ENCODE measurements at places on chromosomes 1 and 21. TPM values are rescaled to one million over a fixed set of nuclear protein-coding genes. Genes with fewer than 3 reads are reported as not detected.

DNA sequence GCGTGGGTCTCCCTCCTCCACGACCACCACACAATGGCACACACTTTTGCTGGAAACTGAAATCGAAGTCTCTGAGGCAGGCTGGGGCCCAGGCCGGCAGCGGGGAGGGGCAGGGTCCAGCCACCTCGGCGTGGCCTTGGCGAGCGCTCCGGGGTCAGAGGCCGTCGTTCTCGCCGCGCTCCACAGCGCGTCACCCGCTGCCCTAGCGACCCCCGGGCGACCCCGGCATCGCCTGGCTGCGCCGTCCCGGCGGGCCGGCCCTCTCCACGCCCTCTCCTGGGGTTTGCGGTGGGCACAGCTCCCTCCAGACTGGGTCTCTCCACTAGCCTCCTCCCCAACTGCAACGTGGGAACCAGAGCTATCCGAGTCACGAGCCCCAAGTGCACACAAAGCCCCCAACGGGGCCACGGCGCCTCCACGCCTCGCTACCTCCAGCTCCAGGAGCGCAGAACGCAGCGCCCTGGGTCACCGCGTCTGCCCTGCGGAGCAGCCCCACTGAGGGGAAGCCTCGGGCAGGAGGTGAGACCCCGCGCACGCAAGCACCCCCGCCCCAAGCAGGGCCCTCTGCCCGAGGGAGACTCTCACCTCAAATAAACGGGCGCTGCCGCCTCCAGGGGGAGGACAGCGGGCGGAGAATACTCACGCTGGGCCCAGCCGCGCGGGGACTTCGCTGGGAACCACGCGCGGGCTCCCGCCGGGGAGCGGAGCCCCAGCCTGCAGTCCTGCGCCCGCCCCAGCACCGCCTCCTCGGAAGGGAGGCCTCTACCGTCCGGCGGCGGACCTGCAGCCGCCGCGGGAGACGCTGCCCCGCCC, 134.0 kb upstream of the BARHL2 start:
- H3K4me1 ChIP-seq: no peaks in the 10 kb centered on the region
- H3K4me3 ChIP-seq: peak overlapping the region; percentile 81
- H3K27ac ChIP-seq: no peak overlapping the region
- no peaks in the 10 kb centered on the region for H3K27me3 ChIP-seq
- no peaks in the 10 kb centered on the region for H3K36me3 ChIP-seq

- H3K27me3 ChIP-seq: peaks cover 34% of the 10 kb centered on the region
- H3K4me1 ChIP-seq: 0 out of 2 replicates have a peak, but pooled peaks cover 5% of the 10 kb centered on the region
- H3K36me3 ChIP-seq: no peaks in the 10 kb centered on the region
- H3K4me3 ChIP-seq: no peak overlapping the region
- no peak overlapping the region for H3K27ac ChIP-seq
These were observed 101.3 kb downstream of the CRYAA start for GRCh38 chr21:43269957-43270705.

LEMD1 gene
- total RNA-seq: not detected

C1orf94 gene
- not detected for total RNA-seq

- H3K27ac ChIP-seq: no peak overlapping the region
- H3K27me3 ChIP-seq: peaks cover 31% of the 10 kb centered on the region
- no peaks in the 10 kb centered on the region for H3K36me3 ChIP-seq
These were observed 13.7 kb downstream of the RHEX start for GRCh38 chr1:206066479-206067171.

DNA sequence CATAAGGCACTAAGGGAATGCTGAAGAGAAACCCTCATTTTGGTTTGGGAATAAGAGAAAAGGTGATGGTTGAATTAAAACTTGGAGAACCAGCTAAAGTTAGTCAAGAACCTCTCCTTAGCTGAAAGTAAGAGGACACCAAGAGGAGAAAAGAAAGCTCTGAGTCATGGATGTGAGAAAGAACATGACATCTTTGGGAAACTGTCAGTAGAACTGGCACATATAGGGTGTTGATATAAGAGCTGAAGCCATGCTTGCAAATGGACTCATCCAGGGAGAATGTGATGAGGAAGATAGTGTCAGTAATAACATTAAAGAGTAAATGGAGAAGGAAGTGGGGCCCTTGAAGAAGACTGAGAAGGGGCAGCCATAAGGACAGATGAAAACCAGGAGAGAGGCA, 54.3 kb downstream of the LRRC8C start:
- H3K4me1 ChIP-seq: 0 out of 2 replicates have a peak, but pooled peaks cover 3% of the 10 kb centered on the region
- no peak overlapping the region for H3K27ac ChIP-seq
- H3K27me3 ChIP-seq: no peaks in the 10 kb centered on the region

CRYAA gene
- not detected for total RNA-seq

GRCh38 chr1:2946291-2946690, 75.0 kb upstream of the ACTRT2 start:
- H3K4me1 ChIP-seq: no peaks in the 10 kb centered on the region
- H3K4me3 ChIP-seq: no peak overlapping the region
- H3K27ac ChIP-seq: no peak overlapping the region

DNA sequence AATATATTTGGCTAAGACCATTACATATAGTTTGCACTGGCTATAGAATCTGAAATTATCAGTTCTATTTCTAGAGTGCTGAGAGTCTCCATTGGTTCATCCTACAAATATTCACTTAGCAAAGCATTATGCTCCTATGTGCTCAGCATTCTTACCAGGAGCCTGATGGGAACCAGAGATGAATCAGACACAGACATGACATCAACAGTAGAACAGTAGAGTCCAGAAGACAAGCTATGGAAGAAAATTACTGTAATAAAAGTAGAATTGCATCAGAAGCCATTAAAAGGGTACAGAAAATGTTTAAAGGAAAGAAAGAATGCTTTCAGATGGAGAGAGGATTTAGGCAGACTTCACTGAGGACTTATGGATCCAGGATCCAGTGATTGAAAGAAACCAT, 271.7 kb upstream of the SNX7 start:
- H3K27ac ChIP-seq: peak overlapping the region; percentile 76
- H3K4me3 ChIP-seq: no peak overlapping the region
- peak; percentile 87 for DNase-seq
- no peaks in the 10 kb centered on the region for H3K27me3 ChIP-seq

GRCh38 chr1:7777591-7777990, 6.5 kb downstream of the VAMP3 start:
- peaks cover 45% of the 10 kb centered on the region for H3K36me3 ChIP-seq
- H3K27ac ChIP-seq: no peak overlapping the region
- H3K4me3 ChIP-seq: no peak overlapping the region
- H3K27me3 ChIP-seq: no peaks in the 10 kb centered on the region
- no peak for DNase-seq

GRCh38 chr1:178503849-178504248, 7.1 kb upstream of the CLEC20A start:
- no peaks in the 10 kb centered on the region for H3K4me1 ChIP-seq
- H3K27me3 ChIP-seq: no peaks in the 10 kb centered on the region
- no peaks in the 10 kb centered on the region for H3K36me3 ChIP-seq
- H3K27ac ChIP-seq: no peak overlapping the region
- no peak for DNase-seq

GRCh38 chr1:152441756-152442155, 27.7 kb upstream of the CRNN start:
- no peaks in the 10 kb centered on the region for H3K36me3 ChIP-seq
- no peak overlapping the region for H3K27ac ChIP-seq
- H3K4me3 ChIP-seq: no peak overlapping the region
- no peak for DNase-seq
- peaks cover 14% of the 10 kb centered on the region for H3K4me1 ChIP-seq
- H3K27me3 ChIP-seq: peaks cover 1% of the 10 kb centered on the region

DNA sequence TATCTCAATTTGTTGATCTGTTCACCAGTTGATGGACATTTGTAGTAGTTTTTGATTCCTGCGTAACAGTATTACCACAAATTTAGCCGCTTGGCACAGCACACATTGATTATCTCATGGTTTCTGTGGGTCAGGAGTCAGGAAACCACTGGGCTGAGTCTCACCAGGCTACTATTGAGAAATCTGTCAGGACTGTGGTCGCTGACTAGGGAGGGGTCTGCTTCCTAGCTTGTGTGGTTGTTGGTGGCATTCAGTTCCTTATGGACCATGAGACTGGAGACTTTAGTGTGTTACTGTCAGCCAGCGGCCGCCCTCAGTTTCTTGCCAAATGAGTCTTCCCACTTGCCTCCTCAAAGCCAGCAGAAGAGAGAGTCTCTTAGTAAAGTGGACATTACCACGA, 9.8 kb downstream of the PEX14 start:
- no peaks in the 10 kb centered on the region for H3K4me1 ChIP-seq
- H3K4me3 ChIP-seq: no peak overlapping the region
- no peaks in the 10 kb centered on the region for H3K36me3 ChIP-seq
- no peak overlapping the region for H3K27ac ChIP-seq
- DNase-seq: no peak
- no peaks in the 10 kb centered on the region for H3K27me3 ChIP-seq

TMEM82 gene
- not detected for total RNA-seq

LRRC39 gene
- total RNA-seq: not detected

DNA sequence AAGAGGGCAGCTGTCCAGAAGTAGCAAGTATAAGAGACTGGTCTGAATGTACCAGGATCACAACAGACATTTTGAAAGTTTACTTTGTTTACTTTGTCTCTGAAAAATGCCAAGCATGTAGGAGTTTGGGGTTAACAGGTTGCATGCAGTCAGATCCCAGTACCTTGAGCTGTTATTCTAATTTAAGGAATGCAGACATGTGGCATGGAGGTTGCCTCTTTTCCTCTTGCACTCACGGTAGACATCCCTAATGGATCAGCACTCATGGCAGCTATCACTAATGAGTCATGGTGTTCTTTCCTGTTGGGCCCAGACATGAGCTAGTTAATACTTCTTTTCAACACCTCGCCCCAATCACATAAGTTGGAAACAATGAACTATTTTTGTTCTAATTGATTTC, 67.3 kb downstream of the GADD45A start:
- no peaks in the 10 kb centered on the region for H3K36me3 ChIP-seq
- peaks cover 55% of the 10 kb centered on the region for H3K4me1 ChIP-seq
- H3K4me3 ChIP-seq: no peak overlapping the region
- no peak overlapping the region for H3K27ac ChIP-seq
- DNase-seq: no peak

TNFRSF14 gene
- 13.3 TPM for total RNA-seq

GRCh38 chr1:156838972-156839371, 19.9 kb downstream of the INSRR start:
- H3K36me3 ChIP-seq: no peaks in the 10 kb centered on the region
- H3K4me1 ChIP-seq: no peaks in the 10 kb centered on the region
- H3K4me3 ChIP-seq: no peak overlapping the region
- H3K27ac ChIP-seq: no peak overlapping the region
- peak; percentile 34 for DNase-seq

DNA sequence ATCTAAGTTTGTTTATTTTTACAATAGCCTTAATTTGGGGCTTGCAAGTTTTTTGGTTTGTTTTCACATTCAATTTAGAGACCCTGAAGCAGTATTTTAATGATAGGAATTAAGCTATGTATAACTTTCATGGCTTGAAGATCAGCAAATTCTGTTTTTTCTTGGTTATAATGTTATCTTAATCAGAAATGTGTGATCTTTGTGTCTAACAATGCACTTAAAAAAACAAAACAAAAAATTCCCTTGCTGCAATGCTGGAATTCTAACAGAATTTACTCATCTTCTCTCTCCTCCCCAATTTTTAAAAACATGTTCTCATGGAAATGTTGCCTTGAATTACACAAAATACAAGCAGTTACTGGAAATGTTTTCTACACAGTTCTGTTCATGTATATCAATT, 113.1 kb downstream of the OLFML2B start:
- H3K27me3 ChIP-seq: no peaks in the 10 kb centered on the region
- peak; percentile 64 for DNase-seq
- 0 out of 2 replicates have a peak overlapping the region, but pooled peaks have one; percentile 9 for H3K4me3 ChIP-seq
- H3K27ac ChIP-seq: peak overlapping the region; percentile 77
- peaks cover 42% of the 10 kb centered on the region for H3K4me1 ChIP-seq

DNA sequence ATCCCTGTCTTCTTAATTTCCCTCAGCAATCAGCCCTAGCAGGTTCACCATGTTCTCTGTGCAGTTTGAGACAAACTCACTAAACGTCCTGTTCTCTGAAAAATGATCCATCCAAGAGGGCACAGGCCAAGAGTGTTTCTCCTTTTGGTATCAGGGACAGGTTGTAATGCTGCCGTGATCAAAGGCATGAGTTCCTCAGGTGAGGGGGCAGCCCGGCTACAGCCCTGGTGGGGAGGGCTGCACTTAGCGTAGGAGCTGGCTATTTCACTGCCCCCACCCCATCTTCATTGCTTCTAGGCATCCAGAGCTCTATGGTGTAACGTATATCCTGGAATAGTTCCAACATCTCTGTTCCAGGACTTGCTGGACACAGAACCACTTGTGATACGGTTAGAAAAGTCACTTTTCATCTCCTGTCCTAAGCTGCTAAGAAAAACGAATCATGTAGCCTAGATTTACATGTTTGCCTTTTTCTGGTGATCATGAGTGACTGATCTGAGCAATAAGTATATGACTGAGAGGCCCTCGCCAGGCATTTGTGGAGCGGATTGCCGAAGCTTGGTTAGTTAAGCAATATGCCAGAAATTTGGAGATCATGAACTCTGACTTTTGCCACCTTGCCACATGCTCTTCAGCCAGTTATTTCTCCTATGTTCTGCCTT, 41.1 kb upstream of the SRP9 start:
- H3K4me1 ChIP-seq: peaks cover 27% of the 10 kb centered on the region
- H3K27ac ChIP-seq: peak overlapping the region; percentile 96
- no peaks in the 10 kb centered on the region for H3K36me3 ChIP-seq
- no peaks in the 10 kb centered on the region for H3K27me3 ChIP-seq
- DNase-seq: peak; percentile 33
- peak overlapping the region; percentile 50 for H3K4me3 ChIP-seq

GRCh38 chr1:31583082-31583994, 7.0 kb downstream of the TINAGL1 start:
- no peaks in the 10 kb centered on the region for H3K27me3 ChIP-seq
- H3K36me3 ChIP-seq: no peaks in the 10 kb centered on the region
- no peak overlapping the region for H3K27ac ChIP-seq
- peaks cover 12% of the 10 kb centered on the region for H3K4me1 ChIP-seq
- no peak overlapping the region for H3K4me3 ChIP-seq

SPRR5 gene
- not detected for total RNA-seq

GRCh38 chr1:234565132-234565531, 44.8 kb downstream of the IRF2BP2 start:
- no peaks in the 10 kb centered on the region for H3K27me3 ChIP-seq
- H3K27ac ChIP-seq: peak overlapping the region; percentile 78
- DNase-seq: peak; percentile 14
- H3K4me1 ChIP-seq: peaks cover 27% of the 10 kb centered on the region

DNA sequence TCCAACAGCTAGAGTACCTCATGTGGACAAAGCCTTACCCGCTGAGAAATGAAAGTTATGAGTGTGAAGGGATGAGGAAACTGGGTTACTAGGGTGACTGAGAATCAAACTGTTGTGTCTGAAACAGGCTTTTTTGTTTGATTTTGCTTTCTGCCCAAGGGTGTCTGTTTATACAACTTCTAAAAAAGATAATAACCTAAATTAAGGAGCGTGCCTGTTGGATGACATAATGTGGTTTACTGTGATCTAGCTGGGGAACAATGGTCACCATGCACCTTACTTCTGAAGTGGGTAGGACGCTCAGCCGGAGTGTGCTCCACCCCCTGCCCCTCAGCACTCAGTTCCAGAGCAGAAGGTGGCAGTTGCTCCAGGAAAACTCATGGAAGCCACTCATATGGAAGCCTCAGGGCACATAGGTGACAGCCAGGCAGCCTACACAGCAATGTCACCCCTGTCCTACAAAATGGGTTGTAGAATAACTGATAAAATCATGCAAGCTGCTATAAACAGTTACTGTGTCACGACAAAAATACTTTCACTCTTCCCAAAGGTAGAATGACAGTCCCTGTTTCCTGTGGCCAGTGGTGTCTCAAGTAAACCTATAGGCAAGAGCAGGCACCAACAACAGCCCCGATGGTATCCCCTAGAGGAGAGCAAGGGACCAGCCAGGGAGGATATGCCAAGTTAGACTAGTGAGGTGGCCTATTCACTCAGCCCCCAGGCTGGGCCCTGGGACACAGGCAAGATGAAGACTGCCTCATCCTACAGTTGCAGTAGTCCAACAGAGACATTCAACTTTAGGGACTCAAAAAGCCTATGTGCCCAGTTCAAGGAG, 29.3 kb downstream of the SIPA1L2 start:
- H3K27me3 ChIP-seq: no peaks in the 10 kb centered on the region
- DNase-seq: no peak
- H3K27ac ChIP-seq: no peak overlapping the region
- H3K4me3 ChIP-seq: no peak overlapping the region
- H3K4me1 ChIP-seq: no peaks in the 10 kb centered on the region
- H3K36me3 ChIP-seq: no peaks in the 10 kb centered on the region

All from GM23248 (cell line).